ENCODE measurements at places on chromosomes 2 and 18.
A peak's percentile ranks its signal among the peaks of the same experiment; 100 is the strongest.

DNA sequence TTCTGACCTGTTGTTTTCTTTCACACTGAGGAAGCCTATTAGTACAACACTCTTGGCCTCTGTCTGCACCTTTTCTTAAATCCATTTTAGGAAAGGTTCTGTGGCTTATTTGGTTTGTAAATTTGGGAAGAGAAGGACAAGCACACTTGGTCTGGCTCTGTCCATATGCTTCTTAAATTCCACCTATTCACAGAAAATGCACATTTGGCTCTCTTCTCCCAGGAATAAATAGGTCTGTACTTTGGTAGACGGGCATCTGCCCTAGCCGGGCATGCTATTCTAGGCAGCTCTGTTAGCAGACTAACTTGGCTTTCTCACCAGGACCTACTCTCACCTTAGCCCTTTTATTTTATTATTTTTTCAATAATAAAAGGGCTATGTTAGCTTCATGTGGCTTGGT is 1211.8 kb upstream of the SLC39A10 start:
- no peak for DNase-seq

GRCh38 chr2:147980940-147981528 is 39.5 kb downstream of the ORC4 start:
- DNase-seq, result no peak

DNA sequence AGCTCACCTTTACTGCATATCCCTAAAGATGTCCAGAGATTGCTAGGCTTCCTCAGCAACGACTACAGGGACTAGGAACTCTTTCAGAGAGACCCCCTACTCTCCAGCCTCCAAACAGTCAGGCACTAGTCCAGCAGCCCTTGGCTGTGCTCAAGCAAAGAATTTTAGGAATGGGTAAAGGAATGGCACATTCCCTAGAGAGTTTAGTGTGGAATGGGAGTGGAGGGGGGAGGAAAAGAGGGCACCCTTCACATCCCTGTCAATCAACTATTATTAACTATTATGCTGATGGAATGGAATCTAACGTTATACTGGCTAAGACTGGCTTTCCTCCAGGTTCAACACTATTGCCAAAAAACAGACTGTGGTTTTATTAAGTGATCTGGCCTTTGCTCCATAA is 64.8 kb downstream of the IKZF2 start:
- no peak for DNase-seq

- DNase-seq, result peak; percentile 92
These were observed 250.1 kb upstream of the CTAGE1 start for GRCh38 chr18:22667616-22668422.

- DNase-seq, result no peak
These were observed 121.3 kb downstream of the FOXI3 start for GRCh38 chr2:88331239-88331638.

DNA sequence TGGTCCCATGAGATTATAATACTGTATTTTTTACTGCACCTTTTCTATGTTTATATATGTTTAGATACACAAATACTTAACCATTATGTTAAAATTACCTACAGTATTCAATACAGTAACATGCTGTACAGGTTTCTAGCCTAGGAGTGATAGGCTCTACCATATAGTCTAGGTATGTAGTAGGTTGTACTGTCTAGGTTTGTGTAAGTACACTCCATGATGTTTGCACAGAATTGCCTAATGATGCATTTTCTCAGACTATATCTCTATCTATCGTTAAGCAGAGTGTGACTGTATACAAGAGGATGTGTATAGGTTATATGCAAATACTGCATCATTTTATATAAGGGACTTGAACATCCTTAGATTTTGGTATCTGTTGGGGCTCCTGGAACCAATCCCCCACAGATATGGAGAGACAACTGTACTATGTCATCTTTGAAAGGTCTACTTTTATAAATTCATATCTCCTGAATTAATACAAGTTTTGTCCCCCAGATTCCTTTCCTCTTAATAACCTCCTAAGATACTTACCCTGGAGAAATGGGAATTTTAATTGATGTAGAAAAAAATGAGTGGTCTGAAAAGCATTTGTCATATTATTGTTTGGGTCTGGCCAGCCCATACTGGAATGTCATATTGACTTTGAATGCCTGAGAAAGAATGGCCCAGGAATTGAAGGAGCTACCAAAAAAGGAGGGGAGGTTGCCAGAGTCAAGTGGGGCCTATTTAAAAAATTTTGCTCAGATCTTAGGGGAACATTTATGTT is 36.6 kb downstream of the EHBP1 start:
- peak; percentile 48 for DNase-seq

GRCh38 chr2:136093583-136093982 is 24.4 kb downstream of the CXCR4 start:
- no peak for DNase-seq

DNA sequence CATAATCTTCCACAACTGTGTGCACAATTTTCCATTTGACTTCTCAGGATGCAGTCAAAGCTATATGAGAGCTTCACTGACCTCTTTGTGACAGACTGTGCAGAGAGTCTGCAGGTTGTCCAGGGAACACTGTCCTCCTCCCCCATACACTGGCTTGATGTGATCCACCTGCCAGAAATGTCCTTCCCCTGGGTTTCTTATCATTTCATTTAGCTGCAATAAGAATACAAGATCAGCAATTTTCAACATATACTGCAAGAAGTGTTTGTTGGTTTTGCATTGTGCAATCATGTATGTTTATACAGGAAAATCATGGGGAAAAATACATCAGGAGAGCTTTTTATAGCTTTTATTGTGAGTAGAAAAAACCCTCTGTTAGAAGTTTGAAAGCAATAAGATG is 150.7 kb downstream of the RAB3GAP1 start:
- DNase-seq, result no peak

DNA sequence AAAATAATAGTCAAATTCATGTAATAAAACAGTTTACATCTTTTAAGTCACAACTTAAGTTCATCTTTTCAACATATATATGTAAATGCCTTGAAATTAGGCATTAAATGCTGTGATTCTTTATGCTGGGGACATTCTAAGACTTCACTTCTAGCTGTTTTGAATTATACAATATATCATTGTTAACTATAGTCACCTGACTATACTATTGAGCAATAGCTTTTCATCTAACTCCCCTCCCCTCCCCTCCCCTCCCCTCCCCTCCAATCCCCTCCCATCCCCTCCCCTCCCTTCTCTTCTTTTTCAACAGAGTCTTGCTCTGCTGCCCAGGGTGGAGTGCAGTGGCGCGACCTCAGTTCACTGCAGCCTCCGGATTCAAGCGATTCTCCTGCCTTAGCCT is 16.2 kb downstream of the GALNT1 start:
- no peak for DNase-seq

DNA sequence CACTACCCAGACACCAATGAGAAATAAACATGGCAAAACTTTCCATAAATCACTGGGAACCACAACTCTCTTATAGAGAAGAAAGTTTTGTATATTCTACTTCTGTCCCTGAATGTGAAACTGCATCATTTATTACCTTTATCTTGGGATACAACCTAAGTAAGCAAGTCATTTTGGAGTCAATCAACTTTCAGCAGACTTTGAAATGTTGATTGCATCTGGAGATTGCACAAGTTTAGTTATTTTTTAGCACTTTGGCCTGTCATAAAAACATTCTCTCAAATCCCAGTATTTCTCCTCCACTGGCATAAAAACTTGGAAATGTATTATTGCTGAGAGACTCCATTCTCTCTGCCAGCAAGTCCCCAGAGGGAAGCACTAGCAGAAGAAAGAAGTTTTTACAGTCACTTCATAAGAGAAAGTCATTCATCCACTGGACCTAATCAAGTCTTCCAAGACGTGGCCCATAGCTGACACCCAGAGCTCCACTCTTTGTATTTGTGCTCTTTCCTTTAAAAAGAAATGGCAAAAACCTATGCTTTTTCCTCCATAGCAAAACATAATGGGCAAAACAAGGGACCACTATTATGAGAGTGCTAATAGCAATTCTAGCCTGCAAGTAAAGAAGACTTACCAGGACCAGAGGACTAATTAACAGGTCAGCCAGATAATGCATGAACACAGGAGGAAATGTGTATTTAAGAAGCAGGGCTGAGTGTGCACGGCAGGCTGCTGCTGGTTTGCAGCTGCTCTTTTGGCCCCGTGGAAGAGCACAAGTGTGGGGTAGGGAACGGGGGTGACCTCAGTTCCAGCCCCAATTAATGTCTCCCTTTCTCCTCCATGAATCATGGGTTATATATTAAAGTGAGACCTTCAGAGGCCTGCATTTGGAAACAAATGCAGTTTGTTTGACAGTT is 171.5 kb downstream of the INO80D start:
- no peak for DNase-seq

- DNase-seq, result no peak
These were observed 53.5 kb upstream of the TCF4 start for GRCh38 chr18:55641486-55641885.

DNA sequence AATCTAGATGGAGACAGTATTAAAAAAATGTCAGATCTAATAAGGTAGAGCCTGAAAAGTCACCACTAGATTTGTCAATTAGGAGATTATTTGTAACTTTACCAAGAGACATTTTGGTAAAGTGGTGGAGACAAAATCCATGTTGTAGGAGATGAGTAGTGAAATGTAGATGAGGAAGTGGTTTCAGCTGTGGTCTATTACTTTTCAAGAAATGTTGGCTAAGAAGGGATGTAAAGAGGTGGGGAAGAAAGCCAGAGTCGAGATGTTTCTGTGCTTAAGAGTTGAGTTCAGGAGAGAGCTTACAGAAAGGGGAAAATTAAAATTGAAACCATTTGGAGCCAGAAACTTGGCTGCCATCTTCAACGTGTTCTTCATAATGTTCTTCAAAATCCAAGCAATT is 22.2 kb downstream of the ACVR2A start:
- DNase-seq, result no peak

GRCh38 chr18:46310675-46311345 is 206.6 kb downstream of the HAUS1 start:
- no peak for DNase-seq

GRCh38 chr2:176297067-176297466 is 27.8 kb downstream of the MTX2 start:
- no peak for DNase-seq

DNA sequence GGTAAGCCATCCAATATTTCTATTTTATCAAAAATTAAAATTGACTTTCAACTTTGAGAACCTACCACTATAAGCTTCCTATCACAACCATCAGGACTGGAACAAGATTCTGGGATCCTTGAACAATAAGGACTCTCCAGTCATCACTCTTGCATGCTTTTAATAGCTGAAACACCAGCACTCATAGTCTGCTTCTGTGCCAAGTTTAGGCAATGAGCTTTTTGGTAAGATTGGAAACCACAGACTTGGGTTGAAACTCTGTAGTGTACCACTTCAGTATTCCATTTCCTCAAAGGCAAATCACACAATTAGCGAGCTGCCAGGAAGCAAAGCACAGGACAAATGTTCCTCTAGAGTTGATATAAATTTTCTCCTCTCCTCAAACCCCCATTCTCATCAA is 1065.8 kb upstream of the SLC39A10 start:
- DNase-seq, result no peak

- no peak for DNase-seq
These were observed 677.0 kb downstream of the RNF144A start for GRCh38 chr2:7594211-7594610.

DNA sequence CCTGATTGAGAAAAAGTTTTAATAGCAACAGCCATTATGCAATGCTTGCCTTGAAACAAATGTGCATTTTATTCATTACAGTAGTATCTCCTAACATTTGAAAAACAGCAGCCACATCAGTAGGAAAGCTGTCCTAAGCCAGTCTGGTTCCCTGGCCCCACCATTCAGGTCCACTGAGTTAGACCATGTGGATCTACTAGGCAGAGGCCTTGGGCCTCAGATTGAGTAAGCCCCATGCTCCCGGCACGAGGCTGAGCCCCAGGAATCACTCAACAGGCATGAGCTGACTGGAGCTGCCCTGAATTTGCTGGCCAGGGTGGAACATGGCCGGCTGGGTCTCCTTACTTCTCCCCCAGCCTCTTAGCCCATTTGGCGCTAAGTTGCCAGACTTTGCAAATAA is 103.4 kb downstream of the ZFP36L2 start:
- DNase-seq, result no peak

DNA sequence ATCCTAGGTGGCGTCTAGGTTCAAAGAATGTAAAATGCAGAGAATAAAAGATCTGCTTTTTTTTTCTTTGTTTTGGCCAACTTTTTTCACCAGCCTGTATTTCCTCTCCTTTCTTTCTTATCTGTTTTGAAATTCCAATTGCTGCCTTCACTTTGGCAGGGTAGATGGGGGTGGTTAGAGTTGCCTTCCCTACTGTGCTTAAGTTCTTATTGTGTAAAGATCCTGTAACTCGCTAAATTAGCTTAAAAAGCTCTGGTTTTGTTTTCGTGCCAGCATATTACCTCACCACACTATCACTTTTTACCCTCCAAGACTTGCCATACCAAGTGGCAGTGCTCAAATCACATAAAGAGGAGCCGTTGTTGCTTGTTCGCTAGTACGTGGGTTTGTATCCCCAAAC is 921.7 kb downstream of the DPP10 start:
- DNase-seq, result no peak

DNA sequence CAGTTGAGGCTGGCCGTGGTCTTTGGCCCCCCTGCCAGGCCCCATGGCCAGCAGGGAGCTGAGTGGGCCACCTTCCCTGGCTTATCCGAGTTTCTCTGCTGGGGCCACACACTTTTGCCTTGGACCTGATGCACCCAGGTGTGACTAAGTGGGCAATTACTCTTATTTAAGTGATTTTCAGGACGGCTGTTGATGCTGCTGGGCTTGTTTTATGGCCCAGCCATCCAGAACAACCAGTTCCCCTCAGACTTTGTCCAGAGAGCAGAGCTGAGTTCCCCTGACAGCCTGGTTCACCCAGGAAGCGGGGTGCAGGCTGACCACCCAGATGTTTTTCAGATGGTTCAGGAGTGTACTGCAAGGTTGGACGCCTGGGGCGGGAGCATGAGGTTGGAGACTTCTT is 68.8 kb downstream of the GLI2 start:
- DNase-seq, result no peak

GRCh38 chr2:29080886-29081743 is 6.8 kb upstream of the PCARE start:
- DNase-seq, result no peak

- DNase-seq, result no peak
These were observed 7.4 kb upstream of the TMEM87B start for GRCh38 chr2:112047537-112048235.

DNA sequence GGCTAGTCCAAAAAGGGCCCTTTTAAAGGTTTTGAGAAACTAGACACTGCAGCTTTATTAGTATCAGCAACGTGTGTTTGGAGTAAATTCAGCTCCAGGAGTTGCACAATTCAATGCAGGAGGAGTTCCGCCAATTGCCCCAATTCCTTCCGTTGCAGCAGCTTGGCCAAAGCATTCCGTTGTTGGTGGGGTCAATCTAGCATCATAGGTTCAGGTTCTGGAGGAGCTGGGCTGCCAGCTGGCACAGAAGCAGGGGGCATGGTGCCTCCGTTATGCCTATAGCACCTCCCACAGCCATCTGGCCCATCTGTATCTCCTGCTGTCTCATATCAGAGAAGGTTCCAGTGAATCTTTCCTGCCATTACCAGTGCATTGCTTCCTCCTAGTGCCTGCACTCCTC is 55.4 kb downstream of the REL start:
- DNase-seq, result no peak

- peak; percentile 78 for DNase-seq
These were observed 22.7 kb downstream of the GPR55 start for GRCh38 chr2:230902180-230902899.

Measured in ELR (cell line).